Chondrocyte (in vitro differentiated cells): ENCODE measurements at places on chromosomes 5 and 9.

GRCh38 chr5:149886060-149886459 is 58.5 kb downstream of the PDE6A start:
- DNase-seq: no peak

- no peak for DNase-seq
Measured at GRCh38 chr5:15683332-15683731, 183.4 kb downstream of the FBXL7 start.

- no peak for DNase-seq
Measured at GRCh38 chr9:100401042-100401441, 25.9 kb upstream of the MSANTD3 start.

DNA sequence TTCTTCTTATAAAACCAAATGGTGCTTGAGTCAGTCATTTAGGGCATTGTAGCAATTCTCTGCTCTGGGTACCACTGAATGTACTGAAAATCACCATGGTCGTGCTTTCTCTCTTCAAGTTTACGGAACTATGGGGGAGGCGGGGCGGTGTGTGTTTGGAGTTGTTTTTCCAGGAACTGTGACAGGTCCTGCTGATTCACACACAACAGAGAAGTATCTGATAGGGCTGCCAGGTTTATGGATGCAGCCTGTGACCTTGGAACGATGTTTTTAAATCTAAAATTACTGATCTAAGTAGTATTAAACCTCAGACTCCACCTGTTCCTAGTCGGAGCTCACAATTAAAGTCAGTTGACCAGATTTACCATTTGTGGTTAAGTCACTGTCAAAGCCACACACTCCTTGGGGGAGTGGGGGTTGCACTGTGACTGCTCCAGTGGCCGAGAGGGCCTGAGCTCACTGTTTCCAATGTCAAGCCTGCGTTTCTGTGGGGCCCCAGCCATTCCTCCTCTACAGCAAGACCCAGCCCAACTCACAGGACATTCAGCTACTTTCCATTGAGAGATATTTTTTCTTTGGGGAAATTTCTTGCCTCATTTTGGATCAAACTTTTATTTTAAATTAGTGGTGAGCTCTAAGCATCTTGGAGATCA is 44.4 kb downstream of the GADD45G start:
- no peak for DNase-seq

DNA sequence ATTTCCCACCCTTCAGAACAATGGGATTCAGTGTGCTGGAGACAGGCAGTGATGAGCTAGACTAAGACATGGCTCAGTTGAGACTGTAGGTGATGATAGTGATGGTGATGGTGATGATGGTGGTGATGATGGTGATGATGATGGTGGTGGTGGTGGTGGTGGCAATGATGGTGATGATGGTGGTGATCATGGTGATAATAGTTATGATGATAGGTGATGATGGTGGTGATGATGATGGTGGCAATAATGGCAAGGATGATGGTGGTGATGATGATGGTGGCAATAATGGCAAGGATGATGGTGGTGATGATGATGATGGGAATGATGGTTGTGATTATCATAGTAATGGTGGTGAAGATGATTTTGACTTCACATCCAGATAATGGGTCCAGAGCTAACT is 176.7 kb downstream of the NXNL2 start:
- no peak for DNase-seq

DNA sequence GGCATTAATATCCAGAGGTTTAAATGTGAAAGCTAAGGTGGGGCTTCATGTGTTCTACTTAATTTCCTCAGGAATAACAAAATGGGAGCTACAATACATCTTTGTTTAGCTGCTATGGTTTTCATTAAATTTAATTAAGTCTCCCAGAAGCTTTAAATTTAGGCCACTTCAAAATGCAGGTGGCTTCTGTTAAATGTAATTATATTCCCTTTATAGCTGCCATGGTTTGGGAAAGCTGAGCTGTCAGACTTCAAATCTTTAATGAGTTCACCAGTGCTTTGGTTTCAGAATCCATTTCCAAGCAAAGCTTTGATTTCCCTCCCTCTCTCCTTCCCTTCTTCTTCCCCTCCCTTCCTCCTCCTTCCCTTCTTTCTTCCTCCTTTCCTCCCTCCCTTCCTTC is 58.4 kb upstream of the FAM170A start:
- DNase-seq: no peak

DNA sequence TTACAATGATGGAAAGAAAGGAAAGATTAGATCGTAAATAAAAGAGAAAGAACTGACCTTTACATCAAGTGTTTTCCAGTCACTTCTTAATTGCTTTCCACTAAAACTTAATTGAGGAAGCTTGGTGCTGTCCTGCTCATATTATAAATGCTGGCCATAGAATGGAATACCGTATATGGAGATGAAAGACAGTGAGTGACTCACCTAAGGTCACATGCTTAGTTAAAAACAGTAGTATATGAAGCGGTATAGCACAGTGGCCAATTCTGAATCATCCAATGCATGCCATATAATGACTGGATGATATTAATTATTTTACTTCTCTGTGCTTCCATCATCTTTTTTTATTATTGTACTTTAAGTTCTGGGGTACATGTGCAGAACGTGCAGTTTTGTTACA is 482.4 kb upstream of the SGCD start:
- no peak for DNase-seq

DNA sequence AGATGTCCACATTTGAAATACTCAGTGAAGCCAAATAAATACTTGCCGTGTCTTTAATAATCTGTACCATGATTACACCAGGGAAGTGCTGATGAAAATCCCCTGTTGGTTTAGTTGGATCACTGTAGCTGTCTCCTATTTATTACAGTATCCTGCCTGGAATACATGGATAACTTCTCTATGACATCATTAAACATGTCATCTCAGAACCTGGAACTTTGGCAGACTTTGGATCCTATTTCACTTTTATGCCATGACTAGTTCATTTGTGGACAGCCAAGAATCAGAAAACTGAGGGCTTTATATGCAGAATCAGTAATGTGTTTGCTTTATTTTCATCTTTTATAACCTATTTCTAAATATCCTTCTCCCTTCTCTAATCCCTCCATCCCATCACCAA is at the start of gene TXNDC8:
TXNDC8 (minus strand) TSS at position 137 of the 400 bp plus-strand sequence.
- no peak for DNase-seq

DNA sequence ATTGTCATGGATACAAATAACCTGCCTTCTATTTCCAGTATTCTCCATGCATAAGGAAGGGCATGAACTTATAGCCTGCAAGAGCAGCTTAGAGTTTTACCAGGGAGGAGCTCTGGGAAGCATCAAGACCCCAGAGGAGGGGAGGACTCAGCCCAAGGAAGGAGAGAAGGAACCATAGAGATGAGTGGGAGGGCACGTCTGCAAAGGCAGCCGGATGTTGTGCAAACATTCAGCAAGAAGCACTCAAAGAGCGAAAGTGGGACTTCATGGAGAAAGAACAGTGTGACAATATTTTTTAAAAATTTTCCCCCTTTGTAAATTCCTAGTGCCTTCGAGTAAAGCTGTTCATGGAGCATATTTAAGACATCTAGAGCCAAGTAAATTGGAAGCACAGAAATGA is 270.1 kb upstream of the PTGER4 start:
- no peak for DNase-seq

- DNase-seq: no peak
Measured at GRCh38 chr9:38063363-38063707, 5.7 kb downstream of the SHB start.

GRCh38 chr9:23413541-23413940 is 412.5 kb downstream of the ELAVL2 start:
- no peak for DNase-seq

GRCh38 chr9:135009794-135010585 is 77.5 kb upstream of the OLFM1 start:
- peak; percentile 66 for DNase-seq

DNA sequence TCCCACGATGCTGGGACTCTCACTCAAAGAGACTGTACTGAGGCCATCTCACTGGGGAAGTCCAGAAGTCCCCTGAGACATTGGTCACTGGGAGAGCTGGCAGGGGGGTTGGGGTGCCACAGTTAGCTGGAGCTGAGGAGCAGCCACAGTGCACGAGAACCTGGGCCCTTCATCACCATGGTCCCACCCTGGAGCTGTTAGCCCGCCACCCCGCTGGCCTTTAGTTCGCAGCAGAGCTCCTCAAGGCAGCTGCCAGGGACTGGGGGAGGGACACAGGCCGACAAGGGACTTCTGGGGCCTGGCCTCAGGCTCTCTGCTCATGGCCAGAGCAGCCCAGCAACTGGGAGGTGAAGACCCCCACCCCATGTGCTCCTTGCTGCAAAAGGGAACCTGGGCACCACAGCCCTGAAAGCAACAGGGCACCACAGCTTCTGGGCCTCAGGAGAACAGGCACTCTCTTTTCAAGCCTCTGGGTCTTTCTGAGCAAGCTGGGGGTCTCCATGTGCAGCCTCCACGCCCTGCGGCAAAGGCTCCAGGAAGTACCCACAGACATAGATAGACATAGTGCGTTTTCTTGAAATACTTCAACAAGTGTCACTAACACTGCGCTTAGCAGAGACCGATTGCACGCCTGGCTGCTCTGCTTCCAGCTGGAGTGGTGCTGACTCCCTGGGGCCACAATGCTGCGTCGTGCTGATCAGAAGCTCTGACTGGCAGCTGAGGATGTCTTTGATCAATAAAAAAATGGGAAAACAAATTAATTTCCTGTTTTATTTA is 46.0 kb downstream of the VAV2 start:
- peak; percentile 72 for DNase-seq

DNA sequence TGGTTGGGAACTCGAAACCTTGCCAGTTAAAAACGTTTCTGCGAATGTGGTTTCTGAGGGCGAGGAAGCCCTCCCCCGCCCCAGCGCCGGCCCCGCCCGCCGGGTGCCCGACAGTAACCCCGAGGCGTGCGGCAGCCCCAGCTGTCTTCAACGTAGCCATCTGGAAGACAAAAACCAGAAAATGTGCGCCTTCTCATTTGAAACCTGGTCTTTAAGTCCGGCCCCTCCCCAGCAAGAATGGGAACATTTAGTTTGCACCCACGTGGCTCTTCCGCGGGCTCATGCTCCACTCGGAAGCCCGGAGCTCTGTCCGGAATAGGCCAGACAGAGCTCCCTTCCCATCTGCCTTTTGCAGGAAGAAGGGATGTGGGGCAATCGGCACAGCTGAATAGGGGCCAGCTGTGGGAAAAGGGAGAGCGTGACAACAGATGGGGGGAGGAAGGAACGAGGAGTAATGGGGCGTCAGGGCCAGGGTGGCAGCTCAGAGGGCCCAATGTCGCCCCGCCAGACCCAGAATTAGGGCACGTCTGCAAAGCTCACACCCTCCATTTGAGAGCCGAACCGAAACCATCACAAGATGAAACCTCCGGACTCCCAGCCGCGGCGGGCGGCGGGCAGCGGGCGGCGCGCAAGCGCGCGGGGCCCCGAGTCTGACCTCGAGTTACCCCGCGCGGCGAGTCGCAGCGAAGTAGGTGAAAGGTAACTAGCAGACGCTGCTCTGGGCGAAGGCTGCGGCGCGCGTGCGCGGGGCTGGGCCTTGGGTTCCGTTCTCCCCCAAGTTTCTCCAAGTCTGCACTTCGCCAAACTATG is 63.4 kb upstream of the ABCA1 start:
- peak; percentile 94 for DNase-seq

- no peak for DNase-seq
Measured at GRCh38 chr5:17907094-17907493, 272.8 kb downstream of the TAF11L14 start.
